Hepatocyte (in vitro differentiated cells): ENCODE measurements at places on chromosomes 1 and 21.

- H3K4me1 ChIP-seq = peaks cover 8% of the 10 kb centered on the region
- no peaks in the 10 kb centered on the region for H3K36me3 ChIP-seq
- no peak overlapping the region for H3K4me3 ChIP-seq
- no peak for DNase-seq
These were observed 162.4 kb downstream of the KIF26B start for GRCh38 chr1:245317217-245317616.

- no peaks in the 10 kb centered on the region for H3K27me3 ChIP-seq
- H3K4me1 ChIP-seq = peaks cover 27% of the 10 kb centered on the region
- H3K4me3 ChIP-seq = no peak overlapping the region
- H3K36me3 ChIP-seq = no peaks in the 10 kb centered on the region
- H3K27ac ChIP-seq = no peak overlapping the region
These were observed 59.9 kb downstream of the SPSB1 start for GRCh38 chr1:9352377-9353134.

DNA sequence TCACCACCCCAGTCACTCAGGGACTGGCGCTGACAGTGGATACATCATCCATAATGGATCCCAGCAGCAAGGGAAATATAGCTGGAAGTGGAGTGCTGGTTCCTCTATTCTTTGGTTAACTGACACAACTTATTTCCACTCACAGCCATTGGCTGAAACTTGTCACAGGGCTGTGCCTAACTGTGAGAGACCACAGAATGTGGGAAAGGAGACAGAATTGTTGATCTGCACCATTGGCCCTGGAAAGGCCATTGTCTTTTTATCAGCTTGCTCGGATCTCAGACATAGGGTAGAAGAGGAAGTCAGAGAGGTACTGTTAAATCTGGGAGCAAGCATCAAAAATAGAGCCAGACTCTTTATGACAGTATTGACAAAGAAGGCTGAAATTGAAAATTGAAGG is 451.3 kb downstream of the AJAP1 start:
- H3K27ac ChIP-seq = no peak overlapping the region
- H3K36me3 ChIP-seq = no peaks in the 10 kb centered on the region

- H3K27me3 ChIP-seq = no peaks in the 10 kb centered on the region
- H3K27ac ChIP-seq = no peak overlapping the region
- no peak overlapping the region for H3K4me3 ChIP-seq
- H3K4me1 ChIP-seq = no peaks in the 10 kb centered on the region
- peak; percentile 71 for DNase-seq
These were observed 342.7 kb upstream of the NR5A2 start for GRCh38 chr1:199684686-199685273.

- H3K4me3 ChIP-seq = no peak overlapping the region
- peaks cover 11% of the 10 kb centered on the region for H3K4me1 ChIP-seq
- H3K27me3 ChIP-seq = no peaks in the 10 kb centered on the region
- DNase-seq = no peak
- no peaks in the 10 kb centered on the region for H3K36me3 ChIP-seq
These were observed 19.8 kb downstream of the ZBTB17 start for GRCh38 chr1:15956150-15956549.

GRCh38 chr1:230242326-230242725 is 175.3 kb downstream of the GALNT2 start:
- DNase-seq = no peak
- H3K36me3 ChIP-seq = no peaks in the 10 kb centered on the region
- no peaks in the 10 kb centered on the region for H3K4me1 ChIP-seq
- no peak overlapping the region for H3K4me3 ChIP-seq
- H3K27me3 ChIP-seq = no peaks in the 10 kb centered on the region

- H3K4me1 ChIP-seq = peaks cover 12% of the 10 kb centered on the region
- no peaks in the 10 kb centered on the region for H3K27me3 ChIP-seq
- peak; percentile 95 for DNase-seq
- H3K36me3 ChIP-seq = no peaks in the 10 kb centered on the region
- peak overlapping the region; percentile 90 for H3K27ac ChIP-seq
These were observed 21.1 kb downstream of the KIF17 start for GRCh38 chr1:20696397-20697333.

GRCh38 chr1:153929981-153930948 is 7.5 kb upstream of the GATAD2B start:
- no peaks in the 10 kb centered on the region for H3K4me1 ChIP-seq
- no peaks in the 10 kb centered on the region for H3K27me3 ChIP-seq
- no peaks in the 10 kb centered on the region for H3K36me3 ChIP-seq
- no peak for DNase-seq
- no peak overlapping the region for H3K27ac ChIP-seq

DNA sequence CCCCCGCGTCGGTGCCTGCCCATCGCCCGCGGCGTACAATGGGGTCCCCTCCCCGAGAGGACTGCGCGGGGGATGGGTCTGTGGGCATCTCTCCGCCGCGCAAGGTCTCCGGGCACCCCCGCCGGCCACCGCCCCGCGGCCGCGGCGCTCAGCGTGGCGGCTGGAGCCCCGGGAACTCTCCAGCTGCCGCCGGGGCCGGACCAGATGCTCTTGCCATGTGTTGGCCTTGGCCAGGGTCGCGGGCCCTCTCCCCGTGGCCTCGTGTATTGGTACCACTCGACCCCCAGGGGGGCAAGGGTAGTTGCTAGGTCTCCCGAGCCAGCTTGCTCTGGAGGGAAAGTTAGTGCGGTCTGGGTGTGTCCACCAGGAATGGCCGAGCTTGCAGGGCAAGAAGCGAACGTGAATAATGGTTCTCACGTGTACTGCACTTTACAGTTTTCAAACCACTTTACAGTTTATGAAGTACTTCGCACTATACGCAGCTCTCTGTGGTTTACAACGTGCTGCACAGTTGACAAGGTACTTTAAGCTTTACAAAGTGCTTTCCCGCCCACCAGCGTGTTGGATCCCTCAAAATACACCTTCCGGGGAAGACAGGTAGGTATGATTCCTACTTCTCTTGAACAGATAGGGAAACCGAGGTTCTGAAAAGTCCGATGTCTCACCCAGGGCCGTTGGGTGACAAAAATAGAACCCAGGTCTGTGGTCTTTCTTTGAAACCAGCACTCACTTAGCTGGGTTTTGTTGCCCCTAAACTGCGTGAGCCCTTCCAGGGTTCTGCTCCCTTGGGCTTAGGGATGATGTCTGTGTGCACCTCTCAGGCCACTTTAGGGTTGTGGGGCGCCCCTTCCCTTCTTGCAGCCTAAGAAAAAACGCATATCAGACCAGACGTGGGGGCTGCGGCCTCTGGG is 1.2 kb downstream of the EPHB2 start:
- H3K27me3 ChIP-seq = no peaks in the 10 kb centered on the region
- peak; percentile 27 for DNase-seq
- no peak overlapping the region for H3K27ac ChIP-seq
- peaks cover 24% of the 10 kb centered on the region for H3K4me1 ChIP-seq
- no peaks in the 10 kb centered on the region for H3K36me3 ChIP-seq

DNA sequence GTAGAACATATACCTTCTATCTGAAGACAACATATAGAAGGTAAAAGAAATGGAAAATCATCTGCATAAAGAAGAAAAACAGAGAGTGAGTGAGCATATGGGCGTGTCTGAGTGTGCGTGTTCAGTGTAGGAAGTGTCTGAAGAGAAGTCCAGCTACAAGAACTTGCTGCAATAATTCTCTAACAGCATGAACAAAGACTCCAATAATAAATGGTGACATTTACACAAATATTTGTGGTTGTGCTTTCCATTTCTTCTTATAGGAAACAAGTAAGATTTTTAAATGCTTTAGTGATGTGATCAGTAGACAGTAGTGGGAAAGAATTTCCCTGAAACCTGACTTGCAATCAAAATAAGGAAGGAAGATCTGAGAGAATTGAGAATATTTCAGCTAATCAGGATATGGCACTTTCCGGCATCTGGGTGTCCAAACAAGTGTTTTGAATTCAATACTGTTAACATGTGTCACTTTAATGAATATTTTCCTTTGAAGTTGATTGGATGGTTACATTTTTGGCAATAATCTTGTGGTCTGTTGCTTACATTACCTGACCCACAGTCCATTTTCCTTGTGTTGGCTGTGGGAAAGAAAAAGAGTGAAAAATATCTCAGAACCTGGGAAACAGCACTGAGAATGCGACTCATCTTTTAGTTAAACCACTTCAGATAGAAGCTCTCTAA is 154.0 kb downstream of the TGFB2 start:
- H3K27me3 ChIP-seq = no peaks in the 10 kb centered on the region
- no peak overlapping the region for H3K4me3 ChIP-seq
- peak; percentile 17 for DNase-seq
- H3K27ac ChIP-seq = peak overlapping the region; percentile 80
- peaks cover 3% of the 10 kb centered on the region for H3K4me1 ChIP-seq

DNA sequence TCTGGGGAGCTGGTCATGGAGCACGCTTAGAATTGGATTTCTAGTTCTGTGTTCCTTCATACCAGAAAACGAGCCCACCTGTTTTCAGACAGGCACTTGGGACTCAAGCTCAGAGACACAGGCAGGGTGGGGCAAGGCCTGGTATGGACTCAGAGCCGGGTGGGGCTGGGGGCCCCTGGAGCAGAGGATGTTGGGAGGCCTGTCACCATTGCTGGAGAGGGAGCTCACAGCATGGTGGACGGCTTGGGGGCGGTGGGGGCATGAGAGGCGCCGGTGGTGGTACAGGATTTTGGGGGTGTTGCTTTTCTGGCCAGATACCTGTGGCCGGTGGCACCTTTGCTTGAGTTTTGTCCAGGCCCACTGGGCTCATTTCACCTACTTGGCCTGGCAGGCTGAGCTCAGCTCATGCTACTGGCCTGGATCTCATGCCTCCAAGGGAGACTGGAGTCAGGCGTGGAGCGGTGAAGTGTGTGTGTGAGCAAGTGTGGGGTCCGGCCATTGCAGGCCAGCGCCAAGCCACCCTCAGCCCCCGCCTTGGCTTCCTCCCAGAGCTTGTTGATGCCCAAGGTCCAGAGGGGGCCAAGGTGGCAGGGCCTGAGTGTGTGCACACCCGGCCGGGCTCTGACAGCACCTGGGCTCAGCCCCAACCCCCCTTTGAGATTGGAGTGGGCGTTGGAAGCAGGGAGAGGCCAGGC is 8.7 kb downstream of the SLX9 start:
- H3K27me3 ChIP-seq = no peaks in the 10 kb centered on the region
- H3K36me3 ChIP-seq = no peaks in the 10 kb centered on the region

- no peaks in the 10 kb centered on the region for H3K36me3 ChIP-seq
- no peaks in the 10 kb centered on the region for H3K27me3 ChIP-seq
- DNase-seq = peak; percentile 48
- no peak overlapping the region for H3K27ac ChIP-seq
- no peak overlapping the region for H3K4me3 ChIP-seq
These were observed 5.8 kb upstream of the IKBKE start for GRCh38 chr1:206464456-206464964.

- H3K27ac ChIP-seq = no peak overlapping the region
- no peak overlapping the region for H3K4me3 ChIP-seq
- H3K27me3 ChIP-seq = no peaks in the 10 kb centered on the region
These were observed 9.2 kb downstream of the RNU5D-1 start for GRCh38 chr1:44721485-44722361.

DNA sequence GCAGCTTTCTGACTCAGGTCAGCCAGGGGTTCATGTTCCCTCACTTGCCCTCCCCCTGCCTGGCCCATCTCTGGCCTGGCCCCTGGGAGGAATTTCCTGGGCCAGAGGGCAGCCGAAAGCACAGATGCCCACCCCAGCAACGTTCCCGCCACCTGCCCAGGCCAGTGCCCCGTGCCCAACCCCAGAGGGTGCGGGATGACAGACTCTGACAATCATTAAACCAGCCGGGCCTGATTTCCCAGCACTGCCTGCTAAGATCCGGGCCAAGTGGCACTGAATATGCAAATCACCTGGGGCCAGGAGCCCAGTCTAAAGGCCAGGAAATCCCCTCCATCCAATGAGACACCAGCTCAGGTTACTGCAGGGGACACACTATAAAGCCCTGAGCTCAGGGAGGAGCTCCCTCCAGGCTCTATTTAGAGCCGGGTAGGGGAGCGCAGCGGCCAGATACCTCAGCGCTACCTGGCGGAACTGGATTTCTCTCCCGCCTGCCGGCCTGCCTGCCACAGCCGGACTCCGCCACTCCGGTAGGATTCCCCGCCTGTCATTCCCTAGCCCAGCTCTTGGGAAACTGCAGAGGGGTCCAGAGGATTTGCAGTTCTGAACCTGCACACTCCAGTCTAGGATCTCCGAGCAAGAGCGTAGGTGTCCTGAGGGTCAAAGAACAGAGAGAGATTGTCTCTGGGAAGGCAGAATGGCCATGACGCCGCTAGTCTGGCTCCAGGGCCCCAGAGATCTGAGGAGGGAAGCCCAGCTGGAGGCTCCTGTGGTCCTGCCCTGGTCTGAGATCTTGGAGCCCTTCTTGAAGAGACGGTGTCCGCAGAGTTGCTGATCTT is at the start of gene ELF3:
Gene ELF3 (plus strand): TSS at position 408 of the 836 bp plus-strand sequence. CDS start 550 bp downstream, outside the sequence.
- H3K4me1 ChIP-seq = peaks cover 48% of the 10 kb centered on the region
- DNase-seq = peak; percentile 94
- peak within 1 kb of the TSS; percentile 95 for H3K27ac ChIP-seq
- peak within 1 kb of the TSS; percentile 53 for H3K4me3 ChIP-seq

DNA sequence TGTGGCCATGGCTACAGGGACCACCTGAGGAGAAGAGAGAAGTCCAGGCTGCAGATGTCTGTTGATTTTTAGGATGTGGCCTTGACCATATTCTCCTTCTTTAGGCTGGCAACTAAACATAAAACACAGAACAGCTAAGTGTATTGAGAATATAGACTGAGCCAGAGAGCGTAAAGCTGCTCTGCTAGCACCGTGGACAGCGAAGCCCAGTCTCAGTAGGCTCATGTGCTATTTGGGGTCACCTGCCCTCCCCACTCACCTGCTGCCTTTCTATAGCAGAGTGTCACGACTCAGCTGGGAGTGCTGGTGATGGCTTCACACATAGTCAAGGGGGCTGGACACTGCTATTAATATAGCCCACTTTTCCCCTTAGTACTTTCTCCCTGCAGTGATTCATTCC is 278.5 kb downstream of the KCNH1 start:
- no peaks in the 10 kb centered on the region for H3K27me3 ChIP-seq
- no peak overlapping the region for H3K4me3 ChIP-seq
- H3K4me1 ChIP-seq = no peaks in the 10 kb centered on the region
- no peaks in the 10 kb centered on the region for H3K36me3 ChIP-seq
- no peak overlapping the region for H3K27ac ChIP-seq
- DNase-seq = peak; percentile 5

GRCh38 chr1:54577612-54578011 is 29.6 kb downstream of the ACOT11 start:
- H3K36me3 ChIP-seq = no peaks in the 10 kb centered on the region
- peaks cover 15% of the 10 kb centered on the region for H3K4me1 ChIP-seq
- DNase-seq = peak; percentile 74
- no peak overlapping the region for H3K27ac ChIP-seq
- H3K27me3 ChIP-seq = no peaks in the 10 kb centered on the region

GRCh38 chr21:27155130-27155500 is 188.2 kb upstream of the ADAMTS5 start:
- H3K4me1 ChIP-seq = no peaks in the 10 kb centered on the region
- no peaks in the 10 kb centered on the region for H3K36me3 ChIP-seq
- no peak overlapping the region for H3K4me3 ChIP-seq
- no peak overlapping the region for H3K27ac ChIP-seq
- DNase-seq = no peak
- no peaks in the 10 kb centered on the region for H3K27me3 ChIP-seq

DNA sequence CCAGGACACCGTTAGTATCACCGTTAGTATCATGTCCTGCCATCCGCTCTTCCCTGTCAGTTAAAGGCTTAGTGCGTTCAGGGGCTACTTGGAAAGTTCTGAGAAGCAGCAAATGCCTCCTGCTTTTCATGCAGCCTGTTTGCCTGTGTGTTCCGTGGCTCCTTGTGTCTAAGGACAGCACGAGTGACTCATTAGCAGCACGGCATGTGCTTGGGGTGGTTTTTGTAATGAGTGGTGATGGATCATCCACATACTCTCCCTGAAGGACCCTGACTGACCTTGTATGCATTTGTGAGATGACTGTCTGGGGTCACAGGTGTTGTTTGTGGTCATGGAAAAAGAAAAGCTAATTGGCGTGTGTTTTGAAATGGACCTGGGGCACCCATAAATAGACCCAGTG is 221.9 kb downstream of the PBX1 start:
- H3K27ac ChIP-seq = peak overlapping the region; percentile 42
- no peak overlapping the region for H3K4me3 ChIP-seq
- H3K27me3 ChIP-seq = no peaks in the 10 kb centered on the region
- H3K36me3 ChIP-seq = no peaks in the 10 kb centered on the region
